Cortex of kidney (tissue), 1 donor: ENCODE measurements at places on chromosomes 5 and 9.

DNA sequence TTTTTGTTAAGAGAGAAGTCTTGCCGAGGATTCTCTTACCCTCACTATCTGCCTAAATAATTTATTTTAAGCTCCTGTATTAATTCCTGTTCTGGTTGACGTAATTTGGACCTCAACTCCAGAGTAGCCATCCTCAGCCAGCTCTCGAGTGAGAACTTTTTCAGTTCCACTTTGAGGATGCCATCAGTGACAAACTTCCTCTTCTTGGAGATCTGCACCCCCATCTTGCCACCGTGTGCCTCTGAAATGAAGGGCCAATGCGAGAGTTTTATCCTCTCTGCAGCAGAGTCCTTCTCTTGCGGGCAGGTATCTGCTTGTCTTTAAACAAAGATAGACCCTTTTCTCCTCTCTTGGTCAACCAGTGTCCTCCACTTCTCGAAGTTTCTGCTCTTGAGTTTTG, 19.5 kb upstream of the TMEM174 start:
- no peak for DNase-seq

DNA sequence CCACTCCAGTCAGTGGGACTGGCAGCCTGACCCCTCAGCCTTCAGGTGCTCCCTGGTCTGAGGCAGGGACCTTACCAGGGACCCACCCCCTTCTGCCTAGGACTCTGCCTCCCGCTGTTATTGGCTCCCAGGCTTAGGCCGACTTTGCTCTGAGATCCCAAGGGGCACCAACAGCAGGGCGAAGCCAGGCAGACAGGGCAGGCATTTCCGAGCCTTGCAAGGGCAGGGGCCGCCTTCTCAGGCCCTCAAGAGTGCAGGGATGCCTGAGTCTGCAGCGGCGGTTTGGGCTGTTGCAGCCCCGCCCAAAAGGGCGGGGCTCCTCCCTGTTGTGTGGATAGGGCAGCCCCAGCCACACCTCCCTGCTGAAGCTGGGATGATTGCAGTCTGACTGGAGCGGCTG, 644.6 kb downstream of the PRR16 start:
- DNase-seq = no peak

DNA sequence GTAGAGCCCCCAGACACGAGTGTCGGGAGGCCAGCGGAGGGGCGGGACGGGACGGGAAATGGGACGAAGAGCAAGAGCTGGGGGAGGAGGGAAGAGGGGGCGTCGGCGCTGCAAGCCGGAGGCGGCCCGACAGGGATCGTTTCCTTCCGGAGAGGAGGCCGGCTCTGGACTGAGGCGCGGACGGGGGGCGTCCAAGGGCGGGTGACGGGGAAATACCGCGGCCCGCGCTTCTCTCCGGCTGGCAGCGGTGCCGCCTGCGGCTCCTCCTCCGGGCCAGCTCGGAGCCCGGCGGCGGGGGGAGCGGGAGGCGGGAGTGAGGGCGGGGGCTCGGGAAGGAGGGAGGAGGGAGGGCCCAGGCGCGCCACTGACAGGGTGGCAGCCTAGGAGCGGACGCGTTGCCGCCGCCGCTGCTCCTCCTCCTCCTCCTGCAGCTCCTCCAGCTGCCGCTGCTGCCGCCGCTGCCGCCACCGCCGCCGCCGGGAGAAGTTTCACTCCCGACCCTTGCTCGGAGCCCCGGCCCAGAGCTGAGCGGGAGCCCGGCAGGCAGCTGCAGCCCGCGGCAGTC, at the start of gene CHSY3:
CHSY3 (plus strand) TSS at position 364 of the 565 bp plus-strand sequence.
- DNase-seq = no peak

GRCh38 chr5:169767938-169768337, 130.9 kb downstream of the DOCK2 start:
- DNase-seq = no peak

DNA sequence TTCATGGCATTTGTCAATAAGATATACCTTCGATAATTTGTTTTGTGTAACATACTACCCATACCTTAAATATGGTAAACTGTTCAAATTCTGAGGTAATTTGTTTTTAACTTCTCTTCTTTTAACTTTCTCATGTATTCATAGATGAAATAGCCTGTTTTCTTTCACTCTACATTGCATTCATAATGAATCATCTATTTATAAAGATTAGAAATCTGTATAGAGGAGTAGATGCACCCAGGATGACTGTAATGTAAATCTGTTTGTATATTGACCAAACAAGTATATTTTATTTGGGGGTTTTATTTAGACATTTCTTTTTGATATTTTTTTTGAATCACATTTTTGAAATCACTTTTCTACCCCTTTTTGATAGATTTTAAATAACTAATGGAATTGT, 144.6 kb downstream of the CD180 start:
- no peak for DNase-seq

- DNase-seq = no peak
Measured at GRCh38 chr5:102603670-102604069, 104.9 kb upstream of the SLCO6A1 start.

DNA sequence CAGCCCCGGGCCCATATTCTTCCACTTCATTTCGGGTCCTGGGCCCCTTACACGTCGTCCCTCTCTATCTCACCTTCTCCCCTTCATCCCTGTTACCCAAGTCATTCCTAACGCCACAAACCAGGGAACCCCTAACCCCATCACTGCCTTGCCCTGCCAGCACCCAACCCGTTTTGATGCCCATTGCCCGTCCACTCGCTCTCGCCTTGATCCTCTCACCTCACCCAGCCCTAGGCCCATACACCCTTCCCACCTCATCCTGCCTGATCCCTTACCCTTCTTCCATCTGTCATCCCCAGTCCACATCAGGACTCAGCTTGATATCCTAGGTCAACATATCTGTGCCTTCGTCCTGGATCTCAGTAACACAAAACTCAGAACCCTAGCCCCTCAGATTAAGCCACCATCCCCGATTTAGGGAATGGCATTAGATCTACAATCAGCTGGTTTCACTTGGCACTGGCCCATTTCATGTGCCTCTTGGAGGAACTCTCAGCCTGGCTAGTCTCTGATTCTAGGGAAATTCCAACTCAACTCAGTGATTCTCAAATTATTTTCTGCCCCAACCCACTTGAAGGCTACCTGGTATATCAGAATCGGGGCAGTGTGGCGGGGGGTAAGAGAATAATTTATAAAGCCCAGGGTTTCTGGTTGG, 489 bp downstream of the CHMP5 start:
- DNase-seq = no peak

- DNase-seq = no peak
Measured at GRCh38 chr9:93677641-93678136, 101.3 kb downstream of the PHF2 start.

GRCh38 chr9:36456480-36457065, 56.5 kb upstream of the RNF38 start:
- DNase-seq = no peak

DNA sequence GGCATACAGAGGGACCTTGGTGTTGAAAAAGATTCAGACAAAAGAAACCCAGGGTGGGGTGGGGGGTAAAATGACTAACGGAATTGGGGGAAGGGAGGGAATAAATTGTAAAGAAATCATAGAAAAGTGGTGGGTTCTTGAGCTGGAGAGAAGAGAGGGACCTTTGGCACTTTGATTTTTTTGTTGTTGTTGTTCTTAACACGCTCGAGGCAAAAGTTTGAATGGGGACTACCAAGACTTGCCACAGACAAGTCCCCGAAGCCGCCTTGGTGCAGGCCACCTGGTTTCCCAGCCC, 616 bp downstream of the VCAN start:
- no peak for DNase-seq

- no peak for DNase-seq
Measured at GRCh38 chr5:112417931-112418658, 982 bp downstream of the EPB41L4A start.

GRCh38 chr5:67636091-67636490, 439.5 kb upstream of the CD180 start:
- DNase-seq = no peak

DNA sequence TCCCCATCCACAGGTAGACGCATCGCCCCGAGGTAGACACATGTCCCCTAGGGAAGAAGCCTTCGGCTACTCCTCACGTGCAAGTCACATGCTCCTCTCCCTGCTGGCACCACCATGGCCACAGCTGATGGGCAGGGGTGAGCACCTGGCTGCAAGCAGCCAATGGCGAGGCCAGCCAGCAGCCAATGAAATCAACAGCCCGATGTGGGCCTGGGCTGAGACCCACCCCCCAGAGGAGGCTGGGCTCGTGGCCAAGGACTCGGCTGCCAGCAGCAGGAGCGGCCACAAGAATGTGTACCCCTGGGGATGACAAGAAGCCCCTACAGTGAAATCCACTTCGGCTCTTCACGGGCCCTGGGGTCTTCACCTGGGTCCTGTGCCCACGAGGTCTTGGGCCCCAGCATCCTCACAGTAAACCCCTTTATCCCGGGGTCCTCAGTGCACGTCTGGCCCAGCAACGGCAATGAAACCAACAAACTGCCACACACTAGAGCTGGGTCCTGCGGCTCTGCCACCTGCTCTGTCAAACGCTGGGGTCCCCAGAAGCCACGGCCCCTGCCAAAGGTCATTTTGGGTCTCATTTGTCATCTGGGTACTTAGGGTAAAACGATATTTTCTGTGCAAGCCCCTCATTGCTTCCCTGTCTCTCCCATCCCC, 22.1 kb upstream of the PTGES start:
- DNase-seq = no peak

DNA sequence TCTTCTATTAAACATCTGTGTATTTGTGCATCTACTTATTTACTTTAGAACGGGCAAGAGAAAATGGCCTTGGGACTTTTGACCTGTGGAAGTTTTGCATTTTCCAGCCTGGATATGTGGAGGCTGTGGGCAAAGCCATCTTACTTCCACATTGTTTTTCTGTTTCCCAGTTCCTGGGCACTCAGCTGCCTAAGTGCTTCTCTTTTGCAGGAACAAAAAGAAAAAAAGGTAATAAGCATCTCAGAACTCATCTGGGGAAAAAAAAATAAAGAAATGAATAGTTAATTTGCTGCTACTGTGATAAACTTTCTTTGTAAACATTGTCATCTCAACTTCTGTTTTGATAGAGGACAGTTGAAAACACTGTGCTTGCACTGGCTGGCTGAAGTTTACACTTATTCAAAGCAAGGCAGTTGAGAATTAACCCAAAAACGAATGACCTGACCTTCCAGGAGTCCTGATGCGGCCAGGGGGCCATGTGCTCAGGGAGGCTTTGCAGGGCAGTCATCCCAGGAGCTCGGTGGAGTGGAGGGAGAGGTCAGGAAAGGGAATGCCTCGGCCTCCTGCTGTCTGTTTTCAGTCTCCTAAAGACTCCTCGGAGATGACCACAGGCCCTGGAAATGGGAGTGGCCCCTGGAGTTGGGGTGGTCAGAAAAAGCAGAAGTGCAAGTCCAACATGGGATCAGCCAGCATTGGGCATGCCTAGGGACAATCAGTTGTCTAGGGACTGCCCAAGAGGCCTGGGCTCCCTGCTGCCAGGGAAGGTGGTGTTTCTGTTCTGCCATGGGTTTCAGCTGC, 75.5 kb downstream of the RAI14 start:
- no peak for DNase-seq

DNA sequence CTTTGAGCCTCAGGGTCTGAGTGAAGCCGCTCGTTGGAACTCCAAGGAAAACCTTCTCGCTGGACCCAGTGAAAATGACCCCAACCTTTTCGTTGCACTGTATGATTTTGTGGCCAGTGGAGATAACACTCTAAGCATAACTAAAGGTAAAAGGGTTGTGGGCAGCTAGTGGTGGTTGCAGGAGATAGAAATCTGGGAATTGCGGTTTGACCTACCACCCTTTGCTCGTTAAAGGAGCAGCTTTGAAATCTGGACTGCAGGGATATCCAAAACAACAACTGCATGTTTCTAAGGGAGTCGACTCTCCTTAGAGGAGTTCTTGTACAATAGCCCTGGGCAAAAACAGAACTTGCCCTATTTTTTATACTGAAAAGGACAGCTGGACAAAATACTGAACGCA, 19.0 kb downstream of the ABL1 start:
- DNase-seq = no peak

DNA sequence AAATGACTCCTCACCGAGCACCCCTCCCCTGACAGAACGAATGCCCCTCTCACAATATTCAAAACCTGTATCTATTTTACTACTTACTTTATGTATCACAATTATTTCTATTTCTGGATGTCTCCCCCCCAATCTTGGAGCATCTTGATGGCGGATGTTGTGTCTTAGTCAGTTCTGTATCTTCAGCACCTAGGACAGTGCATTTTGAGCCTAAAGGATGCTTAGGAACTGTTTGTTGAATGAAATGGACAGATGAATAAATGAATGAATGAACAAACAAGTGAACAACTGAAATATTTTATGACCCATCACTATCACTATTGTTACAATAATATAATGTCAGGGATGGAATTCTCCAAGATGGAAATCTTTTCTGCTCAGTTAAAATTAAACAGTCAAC, 295.7 kb downstream of the DNAH5 start:
- no peak for DNase-seq

GRCh38 chr9:33167972-33168461, 881 bp upstream of the B4GALT1 start:
- DNase-seq = no peak

- no peak for DNase-seq
Measured at GRCh38 chr9:123120953-123121352, 87.5 kb downstream of the GPR21 start.

GRCh38 chr5:35656721-35657120, 39.1 kb downstream of the SPEF2 start:
- no peak for DNase-seq

DNA sequence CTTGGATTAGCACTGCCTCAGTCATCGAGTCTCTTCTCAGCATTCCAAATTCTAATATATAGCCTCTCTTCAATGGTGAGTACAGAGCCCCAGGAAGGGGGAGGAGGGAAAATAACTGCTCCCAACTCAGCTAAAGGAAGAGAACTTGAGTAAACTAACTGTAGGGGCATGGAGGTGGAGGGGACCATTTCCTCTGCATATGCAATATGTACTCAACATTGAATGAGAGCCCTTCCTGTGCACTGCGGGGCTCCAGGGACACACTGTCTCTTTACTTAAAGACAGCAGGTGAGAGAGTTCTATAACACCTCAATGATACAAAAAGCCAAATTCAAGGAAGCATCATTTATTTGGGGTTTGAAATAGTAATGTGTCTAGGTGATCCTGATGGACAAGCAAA, 75.1 kb downstream of the GNAQ start:
- DNase-seq = no peak

DNA sequence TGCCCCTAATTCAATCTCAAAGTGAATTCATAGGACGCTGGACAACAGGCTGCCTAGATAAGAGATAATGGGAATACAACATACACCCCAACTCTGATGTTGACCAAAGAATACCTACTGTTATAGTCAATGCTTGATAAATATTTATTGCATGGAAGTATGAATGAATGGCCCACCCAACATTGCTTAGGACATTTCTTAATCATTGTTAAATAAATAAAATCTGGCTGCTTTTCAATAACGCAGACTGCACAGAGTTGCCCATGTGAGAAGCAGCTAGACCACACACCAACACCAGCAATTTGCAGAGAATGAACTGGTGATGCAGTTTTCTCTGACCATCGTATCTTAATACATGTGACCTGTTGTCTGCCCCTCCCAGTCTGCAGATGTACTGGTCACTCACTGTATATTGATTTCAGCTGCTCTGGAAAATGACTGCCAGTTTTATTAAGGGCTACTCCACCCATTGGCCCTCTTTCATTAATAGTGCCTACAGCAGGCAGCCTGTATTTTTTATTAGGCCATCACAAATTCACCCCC, 236.2 kb upstream of the WWC1 start:
- no peak for DNase-seq

- DNase-seq = no peak
Measured at GRCh38 chr9:120713257-120714087, 798 bp downstream of the MEGF9 start.
